ENCODE measurements at places on chromosomes 4 and X. TPM values are rescaled to one million over a fixed set of nuclear protein-coding genes. Genes with fewer than 3 reads are reported as not detected.

- DNase-seq: no peak
These were observed 404.2 kb downstream of the MID1IP1 start for GRCh38 chrX:39205467-39205866.

GRCh38 chr4:85617202-85617601 lies 142.3 kb downstream of the ARHGAP24 start:
- DNase-seq: no peak

Gene NPNT
- total RNA-seq: under 0.01 TPM

GRCh38 chrX:47579537-47579936 lies 2.7 kb upstream of the TIMP1 start:
- DNase-seq: peak; percentile 83

DNA sequence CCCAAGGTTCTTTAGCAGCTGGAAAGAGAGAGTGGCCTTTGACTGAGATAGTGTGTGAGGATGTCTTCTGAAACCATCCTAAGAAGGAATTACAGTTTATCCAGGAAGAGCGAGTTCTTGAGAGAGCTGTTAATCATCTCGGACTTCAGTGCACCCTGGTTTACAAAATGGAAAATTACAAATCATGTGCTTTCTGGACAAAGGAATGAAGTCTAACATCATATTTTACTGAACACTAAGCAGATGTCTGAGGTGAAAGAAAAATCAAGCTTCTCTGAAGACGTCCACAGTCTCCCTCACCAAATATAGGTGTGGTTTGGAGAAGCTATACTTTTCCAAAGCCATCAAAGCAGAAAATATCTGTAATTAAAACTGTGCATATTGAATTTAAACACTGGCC lies 30.8 kb upstream of the CYP2U1 start:
- DNase-seq: no peak

- no peak for DNase-seq
These were observed 605.1 kb downstream of the BCOR start for GRCh38 chrX:39492497-39493162.

Gene FOXR2
- not detected for total RNA-seq

Gene PLAC8
- total RNA-seq: 0.22 TPM

- peak; percentile 69 for DNase-seq
These were observed 98.4 kb downstream of the ZNF827 start for GRCh38 chr4:145840162-145840768.

Gene CTAG1A
- not detected for total RNA-seq

- DNase-seq: no peak
These were observed 179.3 kb downstream of the IL15 start for GRCh38 chr4:141815646-141816045.

Gene HTR2C
- total RNA-seq: not detected

Gene SUPT20HL2
- total RNA-seq: not detected
